Stimulated activated CD8-positive, alpha-beta memory T cell treated with anti-CD3 and anti-CD28 coated beads, Interleukin-4, amount 100 ng/mL, for 1 hour (primary cell): ENCODE measurements at places on chromosomes 11 and 22.

- no peak for DNase-seq
These were observed 89.0 kb downstream of the CDKN1C start for GRCh38 chr11:2796508-2797113.

DNA sequence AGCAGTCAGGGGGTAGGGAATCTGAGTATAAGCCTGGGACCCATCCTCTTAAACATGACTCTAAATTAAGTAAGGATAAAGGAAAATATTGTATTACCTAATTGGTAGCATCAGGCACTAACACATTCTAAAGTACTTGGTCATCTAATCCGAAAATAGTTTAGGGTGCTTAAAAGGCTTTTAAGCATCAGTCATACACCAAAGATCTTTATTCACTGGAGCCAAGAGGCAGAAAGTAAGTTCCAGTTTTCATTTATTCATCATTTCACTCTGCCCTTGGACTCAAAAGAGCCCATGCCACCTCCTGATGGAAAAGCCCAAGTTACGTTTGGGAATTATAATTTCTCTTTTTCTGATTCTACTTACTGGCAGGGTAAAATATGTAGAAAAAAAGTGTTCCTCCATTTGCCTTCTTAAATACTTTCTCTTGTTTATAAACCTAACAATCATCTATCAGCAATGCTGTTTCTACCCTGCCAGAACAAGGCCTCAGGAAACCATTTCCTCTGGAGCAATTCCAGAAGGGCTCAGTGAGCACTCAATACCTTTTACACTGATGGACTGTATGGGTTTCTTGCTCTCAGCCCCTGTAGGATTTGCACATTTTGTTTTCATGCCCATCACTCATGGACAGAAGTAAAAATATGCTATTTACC lies 120.1 kb upstream of the SLC5A12 start:
- DNase-seq: no peak

DNA sequence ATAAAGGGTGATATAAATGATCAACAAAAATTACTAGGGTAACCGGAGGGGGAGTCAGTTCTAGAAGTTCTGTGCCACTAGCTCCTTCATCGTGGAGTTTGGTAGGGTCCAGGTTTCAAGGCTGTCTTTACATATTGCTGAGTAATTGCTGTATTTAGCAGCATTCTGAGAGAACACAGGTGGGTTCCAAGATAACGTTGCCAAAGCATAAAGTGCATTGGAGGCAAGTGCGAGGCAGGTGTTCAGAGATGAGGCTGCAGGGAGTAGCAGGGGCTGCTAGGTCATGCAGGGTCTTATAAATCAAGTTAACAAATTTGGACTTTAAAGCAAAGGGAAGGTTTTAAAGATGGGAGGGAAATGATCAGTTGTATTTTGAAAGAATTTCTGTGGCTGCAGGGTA lies 17.8 kb downstream of the SGSM3 start:
- no peak for DNase-seq

DNA sequence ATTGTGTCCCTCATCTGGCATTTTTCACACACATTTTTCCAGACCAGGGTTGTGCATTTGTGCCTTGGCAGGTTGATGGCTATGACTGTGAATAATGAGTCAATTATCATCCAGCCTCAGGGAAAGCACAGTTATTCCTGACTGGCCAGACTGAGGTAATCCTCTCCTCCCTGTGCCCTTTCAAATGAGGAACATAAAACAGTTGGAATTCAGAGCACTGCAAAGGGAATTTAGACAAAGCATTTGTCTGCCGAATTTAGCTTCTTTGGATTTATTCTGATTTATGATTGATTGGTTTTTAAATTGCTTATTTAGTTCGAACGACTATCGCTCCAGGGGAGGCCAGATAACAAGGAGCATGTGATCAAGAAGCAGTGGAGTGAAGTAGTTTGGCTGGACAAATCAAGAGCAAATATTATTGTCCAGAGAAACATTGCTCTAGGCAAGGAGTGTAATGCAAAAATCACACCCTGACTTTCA lies 30.8 kb upstream of the RAG2 start:
- DNase-seq: no peak

- no peak for DNase-seq
These were observed at the start of gene AMPD3 for GRCh38 chr11:10454878-10455631. AMPD3 (plus strand) TSS chr11:10455264; CDS start chr11:10461520, 6,256 bp downstream.

DNA sequence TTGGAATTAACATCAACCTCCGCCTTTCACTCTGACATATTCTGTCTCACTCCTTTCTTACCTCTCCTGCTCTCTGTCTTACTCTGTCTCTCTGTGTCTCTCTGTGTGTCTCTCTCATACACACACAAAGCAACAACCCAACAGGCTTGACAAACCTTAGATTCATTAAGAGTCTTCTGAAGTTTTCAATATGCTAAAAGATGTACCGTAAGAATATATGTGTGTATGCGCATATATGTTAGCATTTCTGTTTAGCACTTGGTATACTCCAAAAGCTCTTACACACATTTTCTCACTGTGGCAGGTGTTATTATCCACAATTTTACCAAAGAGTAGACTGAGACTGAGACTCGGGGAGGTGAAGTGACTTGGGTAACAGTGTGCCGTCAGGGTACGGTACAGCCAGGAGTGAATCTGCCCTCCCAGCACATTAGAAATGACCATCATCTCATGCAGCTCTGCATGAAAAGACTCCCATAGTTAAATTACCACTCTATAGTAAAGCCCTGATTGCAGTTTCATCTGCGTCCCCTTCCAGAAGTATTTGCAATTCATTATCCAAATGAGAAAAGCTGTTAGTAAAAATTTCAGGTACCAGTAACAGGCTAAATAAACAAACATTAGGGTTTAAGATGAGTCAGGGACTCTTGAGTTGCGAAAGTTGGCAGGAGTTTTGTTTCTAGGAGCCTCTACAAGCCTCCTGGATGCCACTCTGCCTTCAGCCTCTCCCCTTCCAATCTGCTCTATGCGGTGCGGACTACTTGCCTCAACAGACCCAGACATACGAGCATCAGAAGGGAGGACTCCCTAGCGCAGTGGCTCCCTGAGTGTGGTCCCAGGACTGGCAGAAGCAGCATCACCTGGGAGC lies 195.2 kb upstream of the TMEM45B start:
- no peak for DNase-seq
